Activated T-cell treated with anti-CD3 and anti-CD28 coated beads for 1 hour (primary cell): ENCODE measurements at places on chromosomes 7 and 10.

DNA sequence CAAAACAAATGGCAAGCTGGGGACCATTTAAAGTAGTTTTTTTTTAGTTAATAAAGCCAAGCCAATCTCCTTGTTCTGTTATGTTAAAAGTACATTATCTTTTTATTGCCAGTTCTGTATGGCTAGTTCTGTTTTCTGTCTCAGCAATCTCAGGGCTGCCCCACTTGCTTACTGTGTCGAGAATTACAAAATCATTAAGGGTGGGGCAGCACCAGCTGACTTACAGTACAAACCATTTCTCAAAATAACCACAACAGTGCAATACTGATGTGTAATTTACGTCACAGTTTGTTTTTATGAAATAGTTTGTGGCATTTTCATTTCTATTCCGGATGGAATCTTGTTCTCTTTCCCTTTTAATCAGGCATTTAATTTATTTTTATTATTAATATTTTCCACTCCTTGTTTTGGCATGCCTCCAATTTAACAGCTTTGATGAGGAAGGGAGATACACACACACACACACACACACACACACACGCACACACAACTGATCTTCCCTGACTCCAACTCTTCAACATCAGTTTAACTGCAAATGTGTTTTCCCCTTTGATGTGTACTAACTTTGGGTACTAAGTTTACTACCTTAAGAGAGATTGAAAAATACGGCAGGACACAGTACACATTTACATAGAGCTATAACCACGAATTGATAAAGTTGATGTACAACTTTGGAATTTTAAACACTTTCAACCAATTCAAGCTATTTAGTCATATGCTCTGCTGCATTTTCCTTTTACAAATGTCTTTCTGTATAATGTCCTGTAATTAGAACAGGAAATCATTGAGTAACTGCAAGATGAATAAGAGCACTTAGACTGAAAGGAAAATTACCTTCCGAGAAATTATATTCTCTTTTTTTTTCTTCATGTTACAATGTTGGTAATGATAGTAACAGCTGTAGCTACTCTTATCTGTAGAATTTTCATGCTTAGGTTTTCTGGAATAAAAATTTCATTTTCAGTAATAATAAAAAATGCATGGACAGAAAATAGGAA lies 91.5 kb downstream of the ARID5B start:
- DNase-seq: peak; percentile 31

GRCh38 chr7:149353739-149354504 lies 91.9 kb downstream of the ZNF783 start:
- DNase-seq: no peak

DNA sequence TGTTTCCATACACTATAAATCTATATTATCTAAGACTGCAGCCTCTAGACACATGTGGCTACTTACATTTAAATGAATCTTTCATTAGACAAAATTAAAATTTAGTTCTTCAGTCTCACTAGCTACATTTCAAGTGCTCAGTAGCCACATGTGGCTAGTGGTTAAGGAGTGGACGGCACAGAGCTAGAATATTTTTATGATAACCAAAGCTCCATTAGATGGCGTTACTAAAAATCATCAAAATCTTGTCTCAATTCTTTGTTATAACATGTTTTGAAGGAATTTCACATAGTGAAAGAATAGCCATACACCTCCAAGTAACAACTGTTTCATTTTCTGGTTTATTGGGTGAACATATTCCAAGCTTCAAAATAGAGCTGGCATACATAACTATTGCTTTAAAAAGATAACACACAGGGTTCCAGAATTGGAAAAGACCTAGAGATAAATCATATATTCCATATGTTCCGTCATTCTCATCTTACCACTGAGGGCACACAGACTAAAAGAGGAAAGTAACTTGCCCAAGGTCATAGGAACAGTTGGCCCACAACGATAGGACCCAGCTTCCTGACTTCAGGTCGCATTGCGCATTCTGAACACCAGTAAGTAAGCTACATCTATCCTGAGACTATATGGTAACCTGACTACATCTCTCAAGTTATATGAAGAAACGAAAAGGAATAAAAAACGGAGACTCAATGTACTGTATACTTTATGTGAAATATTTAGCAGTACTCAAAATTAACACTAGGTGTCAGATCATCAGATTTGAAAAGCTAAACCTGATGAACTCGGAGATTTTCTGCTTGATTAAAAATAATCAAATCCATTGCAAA lies 66.6 kb downstream of the CAV1 start:
- DNase-seq: no peak

DNA sequence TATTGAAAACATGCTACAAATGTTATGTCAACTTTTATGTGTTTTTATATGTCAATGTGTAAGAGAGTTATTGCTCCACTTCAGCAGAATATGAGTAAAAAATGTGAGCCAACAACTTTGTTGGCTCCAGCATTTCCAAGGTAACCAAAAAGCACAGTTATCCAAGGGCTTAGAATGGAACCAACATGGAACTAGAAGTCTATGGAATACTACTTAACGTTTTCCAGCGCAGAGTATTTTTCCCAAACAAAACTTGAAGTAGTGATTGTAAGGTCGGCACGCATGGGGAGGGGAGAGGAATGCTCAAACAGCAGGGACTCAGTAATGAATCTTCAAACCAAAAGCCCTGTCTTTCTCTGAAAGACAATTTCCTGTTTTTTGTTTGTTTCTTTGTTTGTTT lies 45.0 kb upstream of the TSPAN13 start:
- no peak for DNase-seq

- no peak for DNase-seq
Observed at GRCh38 chr10:123760356-123761037, 94.3 kb downstream of the GPR26 start.

DNA sequence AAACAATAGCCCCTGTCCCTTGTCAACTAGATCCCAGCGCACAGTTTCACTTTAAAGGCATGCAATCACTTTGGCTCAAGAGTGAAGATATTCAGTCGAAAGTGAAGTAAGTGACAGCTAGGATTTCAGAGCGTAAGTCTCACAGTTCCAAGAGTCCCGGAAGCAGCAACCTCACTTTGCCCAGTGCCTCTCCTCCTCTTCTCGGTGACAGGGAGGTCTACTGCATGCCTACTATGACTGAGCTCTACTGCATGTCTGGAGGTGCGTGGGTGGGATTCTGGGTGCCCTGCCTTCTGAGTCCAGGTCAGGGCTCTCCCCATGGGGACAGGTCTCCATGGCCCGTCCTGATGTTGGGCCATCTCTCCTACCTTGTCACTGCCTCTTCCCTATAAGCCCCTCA lies 17.0 kb downstream of the PRKCQ start:
- DNase-seq: no peak

DNA sequence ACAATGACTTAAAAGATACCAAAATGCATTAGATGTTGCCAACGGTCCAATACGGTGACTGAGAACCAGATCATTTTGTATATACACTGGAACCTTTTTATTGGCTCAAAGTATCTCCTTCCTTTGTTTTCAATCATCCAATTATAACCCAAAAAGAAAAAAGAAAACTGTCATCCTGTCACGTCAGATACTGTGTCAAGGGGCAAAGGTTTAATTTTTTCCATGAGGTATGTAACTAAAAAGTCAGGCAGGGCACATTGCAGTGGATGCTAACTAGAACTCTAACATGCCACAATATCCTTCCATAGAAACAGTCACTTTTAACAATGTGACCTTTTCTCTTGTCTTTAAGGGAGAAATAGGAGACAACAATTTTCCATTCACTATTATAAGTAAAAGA lies 267.6 kb upstream of the NEBL start:
- no peak for DNase-seq

DNA sequence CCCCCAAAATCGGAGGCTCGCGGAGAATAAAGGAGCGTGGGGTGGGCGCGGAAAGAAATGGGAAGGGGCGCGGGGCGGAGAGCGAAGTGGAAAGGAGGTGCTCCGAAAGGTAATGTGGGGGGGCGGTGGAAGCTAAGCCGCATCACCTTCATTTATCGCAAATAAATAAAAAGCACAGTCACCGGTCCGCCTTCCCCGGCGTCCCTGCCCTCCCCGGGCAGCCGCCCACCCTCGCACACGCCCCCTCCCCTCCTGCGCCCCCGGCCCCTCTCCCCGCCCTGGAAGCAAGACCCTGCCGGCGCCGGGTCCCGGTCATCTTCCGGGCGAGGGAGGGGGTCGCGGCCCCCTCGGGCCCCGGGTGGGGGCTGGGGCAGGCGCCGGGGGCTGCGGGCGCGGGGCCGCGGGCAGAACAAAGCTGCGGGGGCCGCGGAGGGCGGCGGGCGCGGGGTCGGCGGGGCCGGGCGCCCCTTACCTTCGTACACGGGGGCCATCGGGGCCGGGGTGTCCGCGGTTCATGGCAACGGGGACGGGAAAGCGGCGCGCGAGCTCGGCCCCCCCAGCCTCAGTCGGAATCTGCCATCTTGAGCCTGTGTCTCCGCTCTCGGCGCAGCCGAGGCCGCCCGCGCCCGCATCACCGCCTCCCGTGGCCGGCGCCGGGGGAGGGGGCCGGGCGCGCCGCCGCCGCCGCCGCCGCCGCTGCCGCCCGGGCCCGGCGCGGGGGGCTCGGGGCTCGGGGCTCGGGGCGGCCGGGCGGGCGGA lies 486 bp downstream of the HIPK2 start:
- peak; percentile 44 for DNase-seq
